ENCODE measurements at places on chromosomes 12 and 14. TPM values are rescaled to one million over a fixed set of nuclear protein-coding genes. Genes with fewer than 3 reads are reported as not detected.

Gene TAS2R8
- polyA plus RNA-seq: not detected

GRCh38 chr12:62886796-62887195 is 48.2 kb downstream of the PPM1H start:
- DNase-seq: no peak

- no peak for DNase-seq
These were observed 27.4 kb downstream of the PALS1 start for GRCh38 chr14:67268426-67269150.

Gene GPRC5D
- polyA plus RNA-seq: 0.86 TPM

- no peak for DNase-seq
These were observed 621.0 kb downstream of the BCL11B start for GRCh38 chr14:98651037-98651436.

DNA sequence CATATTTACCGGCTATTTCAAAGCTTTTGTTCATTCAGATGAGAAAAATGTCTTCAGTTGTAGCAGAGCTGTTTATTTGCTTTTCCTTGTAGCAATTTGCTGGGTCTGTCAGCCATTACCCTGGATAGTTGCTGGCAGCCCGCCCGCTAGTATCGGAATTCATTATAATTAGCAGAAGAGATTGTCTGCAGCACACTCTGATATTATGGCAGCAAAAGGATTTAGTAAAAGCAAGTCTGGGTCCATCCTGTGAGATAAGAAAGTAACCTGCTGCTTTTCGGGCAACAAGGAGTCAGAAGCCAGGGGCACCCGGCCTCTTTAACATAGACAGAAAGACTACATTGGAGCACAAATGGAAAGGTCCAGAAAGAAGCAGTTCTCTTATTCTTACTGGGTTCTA is 6.1 kb upstream of the SLC35E3 start:
- DNase-seq: no peak

Gene KLRG1
- polyA plus RNA-seq: 1.9 TPM

DNA sequence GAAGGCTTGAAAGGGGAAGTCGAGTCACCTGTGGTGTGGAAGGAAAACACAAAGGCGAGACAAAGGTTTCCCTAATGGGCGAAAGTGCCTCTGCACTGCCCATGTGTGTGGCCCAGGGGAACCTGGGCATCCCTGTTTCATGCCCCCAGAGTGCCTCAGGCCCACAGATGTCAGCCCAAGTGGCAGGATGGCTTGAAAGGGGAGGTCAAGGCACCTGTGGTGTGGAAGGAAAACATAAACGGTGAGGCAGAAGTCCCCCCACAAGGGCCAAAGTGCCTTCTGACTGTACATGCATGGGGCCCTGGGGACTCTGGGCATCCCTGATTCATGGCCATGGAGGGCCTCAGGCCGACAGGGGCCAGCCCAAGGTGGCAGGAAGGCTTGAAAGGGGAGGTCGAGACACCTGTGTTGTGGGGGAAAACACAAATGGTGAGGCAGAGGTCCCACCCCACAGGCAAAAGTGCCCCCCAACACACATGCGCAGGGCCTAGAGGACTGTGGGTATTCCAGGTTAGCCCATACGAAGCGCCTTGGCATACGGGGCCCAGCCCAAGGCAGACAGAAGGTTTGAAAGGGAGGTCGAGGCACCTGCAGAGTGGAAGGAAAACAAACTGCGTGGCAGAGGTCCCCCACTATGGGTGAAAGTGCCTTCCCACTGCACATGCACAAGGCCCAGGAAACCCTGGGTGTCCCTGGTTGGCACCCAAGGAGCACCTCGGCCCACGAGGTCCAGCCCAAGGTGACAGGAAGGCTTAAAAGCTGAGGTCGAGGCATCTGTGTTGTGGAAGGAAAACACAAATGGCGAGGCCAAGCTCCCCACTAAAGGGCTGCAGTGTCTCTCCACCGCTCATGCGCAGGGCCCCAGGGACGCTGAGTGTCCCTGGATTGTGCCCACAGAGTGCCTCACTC is 382.3 kb downstream of the ALG10 start:
- peak; percentile 32 for DNase-seq

Gene PPP2R5E
- 41.9 TPM for polyA plus RNA-seq

DNA sequence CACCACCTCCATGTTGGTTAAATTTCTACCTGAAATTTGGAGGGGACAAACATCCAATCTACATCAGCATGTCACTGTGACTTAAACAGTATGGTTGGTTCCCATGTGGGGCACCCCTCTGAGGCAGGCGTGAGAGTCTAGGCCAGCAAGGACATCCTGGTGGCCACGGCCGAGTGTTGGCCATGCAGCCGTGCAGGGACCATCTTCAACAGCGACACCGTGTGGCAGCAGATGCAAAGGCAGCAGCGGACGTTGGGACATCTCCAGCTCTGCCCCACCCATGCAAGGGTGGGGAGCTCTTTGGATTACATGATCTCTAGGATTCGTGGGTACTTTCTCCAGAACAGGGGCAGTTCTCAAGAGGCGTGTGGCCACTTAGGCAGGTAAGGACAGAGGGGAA is 49.8 kb downstream of the NOC4L start:
- DNase-seq: no peak

Gene RTN1
- polyA plus RNA-seq: 3.7 TPM

DNA sequence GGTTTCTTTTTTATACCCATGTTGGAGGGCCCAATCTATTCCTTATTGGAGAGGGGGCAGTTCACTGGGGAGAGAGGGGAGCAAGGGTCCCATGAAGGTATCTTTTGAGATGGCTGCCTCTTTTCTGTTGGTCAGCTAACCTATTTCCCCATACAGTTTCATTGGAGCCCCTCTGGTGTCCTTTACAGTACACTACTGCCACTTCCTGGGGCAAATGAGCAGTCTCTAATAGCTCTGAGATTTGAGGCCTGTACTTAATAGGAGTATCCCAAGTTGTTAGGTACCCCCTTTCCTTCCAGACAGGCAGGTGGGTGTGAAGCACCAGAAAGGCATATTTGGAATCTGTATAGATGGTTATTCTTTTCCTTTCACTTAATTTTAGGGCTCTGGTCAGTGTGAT is 41.3 kb upstream of the RNU6-8 start:
- no peak for DNase-seq

Gene NEDD8
- 219 TPM for polyA plus RNA-seq

GRCh38 chr14:89125216-89125615 is 291.8 kb downstream of the FOXN3 start:
- DNase-seq: no peak

DNA sequence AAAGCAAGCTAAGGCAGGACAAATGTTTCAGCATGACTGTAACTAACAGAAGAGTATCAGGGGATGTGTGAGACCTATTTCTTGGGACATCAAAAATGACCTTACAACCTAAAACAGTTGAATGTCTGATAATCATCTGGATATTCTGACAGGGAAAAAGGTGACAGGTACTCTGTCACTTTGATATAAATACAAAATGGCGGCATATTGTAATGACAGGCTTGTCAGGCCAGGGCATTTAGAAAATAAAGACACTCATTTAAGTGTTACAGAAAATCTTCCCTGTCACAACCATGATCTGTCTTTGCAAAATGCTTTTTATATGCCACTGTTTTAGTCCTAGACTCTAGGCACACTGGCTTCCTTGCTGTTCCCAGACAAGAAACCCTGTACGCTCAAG is 1033.3 kb upstream of the FLRT2 start:
- DNase-seq: no peak

DNA sequence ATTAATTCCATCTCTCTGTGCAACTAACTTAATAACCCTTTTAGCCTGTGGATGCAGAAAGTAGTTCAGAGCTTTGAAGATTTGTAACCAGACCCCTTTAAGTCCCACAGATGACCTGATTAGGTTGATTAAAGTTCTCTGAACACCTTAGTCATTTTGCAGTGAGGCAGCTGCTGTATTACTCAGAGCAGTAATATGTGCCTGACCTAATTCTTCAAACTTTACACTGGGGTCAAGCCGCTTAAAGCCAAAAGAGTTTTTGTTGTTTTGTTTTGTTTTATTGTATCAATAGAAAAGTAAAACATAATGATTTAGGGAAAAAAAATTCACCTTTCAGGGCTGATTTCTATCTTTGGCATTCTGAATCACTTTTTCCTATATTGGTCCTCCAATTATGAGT is 78.6 kb upstream of the PLEKHG7 start:
- no peak for DNase-seq

- no peak for DNase-seq
These were observed 6.6 kb downstream of the PHB2 start for GRCh38 chr12:6963791-6964413.

- no peak for DNase-seq
These were observed 1262.9 kb downstream of the TMEM121 start for GRCh38 chr14:106789318-106789717.
